ENCODE measurements at places on chromosomes 7 and 10.

- no peak for DNase-seq
These were observed 5.9 kb downstream of the ADK start for GRCh38 chr10:74156919-74157289.

DNA sequence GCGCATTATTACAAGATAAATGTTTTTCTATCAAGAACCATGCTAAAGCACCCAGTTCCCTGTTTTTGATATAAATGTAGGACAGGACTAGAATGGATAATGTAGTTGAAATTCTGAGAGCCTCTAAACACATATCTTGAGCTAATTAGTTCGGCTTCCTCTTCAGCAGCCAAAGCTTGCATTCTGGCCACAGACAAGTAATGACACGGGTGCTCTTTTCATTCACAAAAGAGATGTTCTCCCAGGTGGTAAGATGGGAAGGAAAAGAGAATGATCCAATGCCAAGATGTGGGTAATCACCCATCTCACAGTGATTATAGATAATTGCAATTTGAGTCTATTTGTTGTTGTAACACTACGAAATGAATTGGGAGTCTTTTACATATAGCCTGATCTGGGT, 246.5 kb downstream of the KIAA1217 start:
- no peak for DNase-seq

DNA sequence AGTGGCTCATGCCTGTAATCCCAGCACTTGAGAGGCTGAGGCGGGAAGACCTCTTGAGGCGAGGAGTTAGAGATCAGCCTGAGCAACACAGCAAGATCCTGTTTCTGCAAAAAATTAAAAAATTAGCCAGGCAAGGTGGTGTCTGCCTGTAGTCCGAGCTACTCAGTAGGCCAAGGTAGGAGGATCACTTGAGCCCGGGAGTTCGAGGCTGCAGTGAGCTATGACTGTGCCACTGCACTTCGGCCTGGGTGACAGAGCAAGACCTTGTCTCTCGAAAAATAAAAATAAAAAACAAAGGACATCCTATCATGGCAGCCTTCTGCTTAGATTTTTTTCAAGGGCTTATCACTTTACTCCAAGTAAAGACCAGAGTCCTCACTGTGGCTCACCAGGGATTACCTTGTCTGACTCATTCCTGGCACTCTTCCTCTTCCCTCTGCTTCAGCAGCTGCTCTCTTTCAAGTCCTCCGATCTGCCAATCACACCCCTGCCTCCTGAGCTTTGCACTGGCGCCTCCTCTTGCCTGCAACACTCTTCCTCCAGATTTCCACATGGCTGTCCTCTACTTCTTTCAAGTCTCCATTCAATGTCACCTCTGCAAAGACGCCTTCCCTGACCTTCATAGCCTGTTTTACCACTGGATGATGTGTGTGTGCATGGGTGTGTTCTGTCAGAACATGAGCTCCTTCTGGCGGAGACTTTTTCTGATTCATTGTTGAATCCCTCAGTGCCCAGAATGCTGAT, 7.7 kb downstream of the PRTFDC1 start:
- DNase-seq = no peak

DNA sequence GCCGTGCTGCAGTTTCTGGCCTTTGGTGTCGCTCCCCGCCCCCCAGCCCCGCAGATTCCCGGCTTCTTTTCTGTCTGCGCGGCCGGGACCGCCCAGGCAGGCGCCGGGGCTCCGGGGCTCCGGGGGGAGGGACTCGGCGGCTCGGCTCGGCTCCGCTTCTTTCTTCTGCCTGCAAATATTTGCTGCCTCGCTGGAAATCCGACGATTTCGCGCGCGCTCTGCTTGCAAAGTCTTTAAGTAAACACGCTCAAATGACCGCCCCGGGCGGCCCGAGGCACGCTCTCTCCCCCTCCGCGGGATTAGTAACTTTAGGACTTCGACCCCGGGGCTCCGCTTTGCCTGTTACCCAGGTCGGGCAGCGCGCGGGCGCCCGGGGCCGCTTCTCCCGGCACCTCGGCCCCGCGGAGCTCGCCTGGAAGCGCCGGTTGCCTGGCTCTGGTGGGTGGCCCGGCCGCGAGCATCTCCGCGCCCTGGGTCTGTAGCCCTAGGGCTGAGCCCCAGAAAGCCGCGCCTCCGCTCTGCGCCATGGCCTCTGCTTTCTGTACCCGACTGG, 3.9 kb upstream of the GATA3 start:
- DNase-seq = no peak

DNA sequence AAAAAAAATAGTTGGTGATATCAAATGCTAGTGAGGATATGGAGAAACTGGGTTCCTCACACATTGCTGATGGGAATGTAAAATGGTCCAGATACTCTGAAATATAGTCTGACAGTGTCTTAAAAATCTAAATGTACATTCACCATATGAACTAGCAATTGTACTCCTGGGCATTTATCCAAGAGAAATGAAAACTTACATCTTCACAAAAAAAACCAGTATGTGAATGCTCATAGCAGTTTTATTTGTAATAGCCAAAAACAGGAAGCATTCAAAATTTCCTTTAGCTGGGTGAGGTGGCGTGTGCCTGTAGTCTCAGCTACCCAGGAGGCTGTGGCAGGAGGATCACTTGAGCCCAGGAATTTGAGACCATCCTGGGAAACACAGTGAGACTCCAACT, 2.1 kb upstream of the SSC4D start:
- no peak for DNase-seq

DNA sequence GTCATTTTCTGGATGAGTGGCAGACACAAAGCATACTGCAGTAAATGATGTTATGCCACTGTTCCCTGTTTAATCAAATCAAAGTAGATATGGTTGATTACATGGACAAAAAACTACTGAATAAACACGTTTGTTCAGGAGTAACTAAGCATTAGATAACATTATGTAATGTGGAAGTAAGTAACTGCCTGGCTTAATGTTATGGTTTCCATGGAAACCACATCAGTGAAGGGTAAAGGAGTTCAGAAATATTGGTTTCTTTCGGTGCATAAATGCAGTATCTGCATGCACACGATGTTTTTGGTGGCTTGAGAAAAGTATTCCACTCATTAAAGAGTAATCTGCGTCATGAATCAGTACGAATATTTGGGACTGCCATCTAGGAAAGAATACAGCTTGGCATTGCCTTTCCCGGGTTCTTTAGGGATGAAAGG, 131.3 kb upstream of the PRKCQ start:
- no peak for DNase-seq

DNA sequence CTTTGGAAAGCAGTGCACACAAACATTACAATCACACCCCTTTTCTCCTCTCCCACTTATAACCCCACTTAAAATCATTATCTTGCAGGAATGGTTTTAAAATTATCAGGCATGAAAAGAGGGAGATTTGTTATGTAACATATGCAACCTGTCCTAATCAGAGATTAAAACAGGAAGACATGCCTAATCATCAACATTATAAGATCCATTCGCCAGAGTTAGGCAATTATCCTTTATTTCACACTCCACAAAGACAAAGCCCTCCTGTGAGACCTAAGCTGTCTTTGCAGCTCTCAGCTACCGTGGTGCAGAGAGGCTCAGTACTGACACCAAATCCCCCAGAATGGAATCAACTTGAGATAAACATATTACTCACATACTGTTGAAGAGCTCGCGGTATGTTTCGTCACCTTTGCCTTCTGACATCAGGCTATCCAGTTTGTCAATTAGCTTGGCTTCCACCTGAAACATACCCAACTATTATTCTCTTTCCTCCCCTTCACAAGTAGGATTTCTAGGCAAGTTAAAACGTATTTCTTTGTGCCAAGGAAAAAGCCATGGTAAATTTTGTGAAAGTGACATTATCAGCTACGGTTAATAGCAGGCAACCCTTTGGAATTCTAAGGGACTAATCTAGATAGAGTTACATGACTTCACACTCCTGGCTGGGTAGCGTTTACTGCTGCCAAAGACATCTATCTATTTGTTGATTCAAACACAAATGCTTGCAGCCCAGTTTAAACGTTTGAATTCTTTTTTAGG, 226.2 kb upstream of the IMMP2L start:
- no peak for DNase-seq

DNA sequence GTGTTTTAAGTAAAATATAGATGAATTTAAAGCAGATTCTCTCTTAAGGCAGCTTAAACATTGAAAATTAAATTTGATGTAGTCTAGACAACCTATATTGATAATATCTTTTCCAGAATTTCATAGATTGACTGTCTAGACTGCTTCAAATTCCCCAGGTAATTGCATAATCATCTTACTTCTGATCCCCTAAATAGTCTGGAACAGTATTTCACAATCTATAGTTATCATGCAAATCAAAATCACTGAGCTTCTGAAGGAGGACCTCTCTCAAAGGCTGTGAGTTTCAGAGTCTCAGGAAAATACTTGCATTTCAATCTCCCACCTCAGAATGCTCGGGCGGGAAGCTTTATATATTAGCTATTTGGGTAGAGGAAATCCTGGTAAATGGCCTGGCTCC, 87.3 kb downstream of the SEMA3A start:
- no peak for DNase-seq

DNA sequence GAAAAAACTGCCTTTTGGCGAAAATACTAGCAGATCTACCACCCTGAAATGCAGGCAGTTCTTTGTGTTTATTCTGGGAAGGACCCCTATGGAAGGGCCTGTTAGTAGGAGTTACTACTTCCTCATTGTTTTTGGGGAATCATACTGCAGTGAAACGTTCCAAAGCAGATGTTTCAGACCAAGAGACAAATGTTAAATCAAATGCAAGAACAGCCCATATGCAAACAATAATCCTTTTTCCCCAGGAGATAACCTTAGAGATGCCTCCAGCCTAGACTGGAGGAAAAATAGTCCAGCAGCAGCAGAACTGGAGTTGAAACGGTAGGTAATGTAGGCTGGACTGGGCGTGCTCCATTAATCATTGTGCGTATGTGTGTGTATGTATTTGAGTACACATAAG, 65.9 kb upstream of the VWDE start:
- DNase-seq = no peak

DNA sequence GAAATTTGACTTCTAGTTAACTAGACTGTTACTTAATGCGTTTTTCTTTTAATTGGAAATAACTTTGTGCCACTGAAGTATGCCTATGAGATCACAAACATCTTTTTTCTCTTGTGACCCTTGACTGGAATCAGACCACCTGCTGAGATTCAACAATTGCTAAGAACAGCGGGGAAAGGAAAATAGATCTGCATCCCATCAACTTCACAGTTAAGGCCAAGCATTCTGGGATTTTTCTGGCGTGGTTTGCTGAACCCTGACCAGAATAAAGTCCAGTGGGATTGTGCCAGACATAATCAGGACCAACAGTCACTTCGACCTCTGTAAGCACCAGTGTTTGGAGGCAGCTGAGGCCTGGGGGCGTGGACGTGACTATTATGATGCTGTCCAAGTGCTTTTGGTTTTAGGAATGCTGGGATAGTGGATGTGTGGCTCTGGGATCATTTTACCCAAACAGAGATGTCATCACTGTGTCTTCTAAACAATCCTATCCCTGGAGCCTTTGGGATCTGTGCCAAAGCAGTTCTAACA, 373.3 kb upstream of the PRKCQ start:
- no peak for DNase-seq

DNA sequence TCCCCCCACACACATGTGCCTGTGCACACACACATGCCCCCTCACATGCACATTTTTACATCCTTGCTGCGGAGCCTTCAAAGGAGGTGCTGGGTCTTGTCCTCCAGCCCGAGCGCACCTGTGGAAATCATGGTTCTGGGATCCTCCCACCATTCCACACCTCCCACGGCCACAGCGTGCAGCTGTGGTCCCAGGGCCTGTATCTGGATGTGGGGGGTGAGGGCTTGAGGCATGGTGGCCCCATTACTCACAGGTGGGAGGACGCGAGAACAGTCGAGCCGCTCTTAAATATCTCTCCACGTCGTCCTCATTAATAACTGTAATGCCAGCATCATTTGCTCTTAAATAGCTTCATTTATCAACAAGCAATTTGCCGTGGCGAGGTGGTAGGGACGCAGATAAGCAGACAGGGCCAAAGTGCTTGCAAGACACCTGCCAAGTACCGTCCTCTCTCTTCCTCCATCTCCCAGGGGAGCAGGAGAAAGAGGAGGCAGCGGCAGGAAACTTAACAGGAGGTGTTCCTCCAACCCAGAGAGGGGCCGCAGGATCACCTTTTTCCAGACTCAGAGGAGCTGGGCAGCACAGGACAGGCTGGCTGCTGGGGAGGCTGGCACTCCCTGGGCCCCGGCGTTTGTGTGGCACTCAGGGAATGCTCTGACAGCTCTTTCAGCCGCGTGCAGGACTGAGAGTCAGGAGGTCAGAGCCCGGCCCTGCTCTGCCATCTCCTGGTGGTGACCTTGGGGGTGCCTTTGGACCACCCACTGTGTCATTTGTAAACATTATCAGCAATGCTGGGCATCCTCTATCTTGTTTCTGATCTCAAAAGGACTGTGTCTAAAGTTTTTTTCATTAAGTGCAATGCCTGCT, 87.4 kb downstream of the CDH23 start:
- DNase-seq = no peak

GRCh38 chr10:100683545-100684300, 61.7 kb upstream of the PAX2 start:
- no peak for DNase-seq

DNA sequence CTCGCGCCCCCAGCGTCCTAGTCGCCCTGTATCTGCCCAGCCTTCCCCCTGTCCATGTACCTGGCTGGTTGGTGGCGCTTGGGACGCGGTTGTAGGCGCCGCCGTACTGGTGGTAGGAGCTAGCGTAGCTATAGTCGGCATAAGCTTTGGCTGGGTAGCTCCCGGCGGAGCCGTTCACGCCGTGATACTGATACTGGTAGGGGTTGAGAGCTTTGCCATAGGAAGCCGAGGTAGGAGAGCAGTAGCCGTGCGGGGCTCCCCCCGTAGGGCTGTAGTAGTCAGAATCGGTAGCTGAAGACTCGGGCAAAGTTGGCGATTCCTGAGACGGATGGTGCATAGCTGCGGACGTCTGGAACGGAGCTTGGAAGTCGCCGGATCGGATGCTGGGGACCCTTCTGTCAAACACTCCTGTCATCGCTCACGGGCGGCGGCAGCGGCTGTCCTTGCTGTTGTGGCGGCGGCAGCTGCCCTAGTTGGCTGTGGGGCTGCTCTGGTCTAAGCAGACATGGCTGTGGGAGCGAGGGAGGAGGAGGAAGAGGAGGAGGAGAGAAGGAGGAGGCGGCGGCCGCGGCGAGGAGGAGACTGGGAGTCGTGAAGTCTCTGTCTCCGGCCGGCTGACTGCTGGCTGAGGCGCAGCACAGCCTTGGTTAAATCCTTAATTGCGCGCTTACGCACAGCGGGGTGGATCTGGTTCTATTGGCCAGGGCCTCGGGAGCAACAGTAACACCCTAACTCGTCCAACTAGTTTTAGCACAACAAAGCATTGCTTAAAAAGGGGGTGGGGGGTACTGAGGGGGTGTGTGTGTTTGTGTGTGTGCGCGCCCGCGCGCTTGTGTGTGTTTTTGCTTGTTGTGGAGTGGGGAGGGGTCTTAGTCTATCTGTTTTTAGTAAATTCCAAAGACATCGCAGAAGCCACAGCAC, at the start of gene DLX5:
Gene DLX5 (minus strand): TSS at position 623 of the 921 bp plus-strand sequence. CDS start 208 bp downstream, at position 415.
- DNase-seq = no peak

- DNase-seq = no peak
These were observed 31.8 kb downstream of the PCLO start for GRCh38 chr7:83130623-83131545.
